ENCODE measurements at places on chromosomes 7 and 10.

DNA sequence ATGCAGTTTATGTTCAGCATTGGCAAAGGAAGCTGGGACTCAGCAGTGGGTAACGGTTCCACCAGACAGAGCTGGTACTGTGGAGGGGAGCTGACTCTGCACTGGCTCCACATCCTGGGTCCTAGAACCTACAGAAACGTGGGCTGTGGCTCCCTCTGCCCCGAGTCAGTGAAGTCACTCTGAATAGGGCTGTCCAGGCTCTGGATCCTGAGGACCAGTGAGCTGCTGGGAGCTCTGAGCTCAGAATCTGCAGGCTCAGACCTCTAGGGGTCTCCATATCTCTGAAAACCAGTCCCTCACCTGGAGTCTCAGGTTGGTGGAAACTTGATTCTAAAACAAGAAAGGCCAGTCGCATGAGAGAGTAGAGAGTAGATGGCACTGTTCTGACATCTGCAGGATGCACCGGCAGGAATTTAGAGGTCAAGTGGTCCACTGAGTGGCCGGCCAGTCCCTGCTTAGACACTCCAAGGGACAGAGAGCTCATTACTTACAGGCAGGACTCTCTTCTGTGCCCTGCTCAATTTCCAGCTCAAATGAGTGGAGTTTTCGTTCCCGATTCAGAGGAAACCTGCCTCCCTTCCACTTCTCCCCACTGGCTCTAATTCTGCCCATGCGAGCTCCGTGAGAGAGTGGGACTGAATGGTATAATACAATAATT lies 18.6 kb downstream of the NPFFR1 start:
- no peak for DNase-seq

DNA sequence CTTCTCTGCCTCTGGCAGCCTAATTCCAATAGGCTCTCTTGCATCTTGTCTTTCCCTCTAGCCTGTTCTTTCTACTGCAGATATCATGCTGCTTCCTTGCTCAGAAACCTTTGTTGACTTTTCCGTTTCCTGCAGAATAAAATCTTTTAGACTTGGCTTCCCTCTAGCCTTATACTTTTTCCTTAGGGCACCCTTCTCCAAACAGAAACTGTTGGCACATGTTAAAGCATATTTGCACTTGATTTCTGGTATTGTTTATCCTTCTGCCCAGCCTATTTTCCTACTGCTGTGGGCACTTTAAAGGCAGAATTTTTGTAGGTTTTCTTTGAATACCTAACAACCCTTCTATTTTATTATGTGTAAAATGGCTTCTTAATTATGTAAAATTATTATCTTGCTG lies 4.6 kb downstream of the GNAI1 start:
- DNase-seq = no peak

DNA sequence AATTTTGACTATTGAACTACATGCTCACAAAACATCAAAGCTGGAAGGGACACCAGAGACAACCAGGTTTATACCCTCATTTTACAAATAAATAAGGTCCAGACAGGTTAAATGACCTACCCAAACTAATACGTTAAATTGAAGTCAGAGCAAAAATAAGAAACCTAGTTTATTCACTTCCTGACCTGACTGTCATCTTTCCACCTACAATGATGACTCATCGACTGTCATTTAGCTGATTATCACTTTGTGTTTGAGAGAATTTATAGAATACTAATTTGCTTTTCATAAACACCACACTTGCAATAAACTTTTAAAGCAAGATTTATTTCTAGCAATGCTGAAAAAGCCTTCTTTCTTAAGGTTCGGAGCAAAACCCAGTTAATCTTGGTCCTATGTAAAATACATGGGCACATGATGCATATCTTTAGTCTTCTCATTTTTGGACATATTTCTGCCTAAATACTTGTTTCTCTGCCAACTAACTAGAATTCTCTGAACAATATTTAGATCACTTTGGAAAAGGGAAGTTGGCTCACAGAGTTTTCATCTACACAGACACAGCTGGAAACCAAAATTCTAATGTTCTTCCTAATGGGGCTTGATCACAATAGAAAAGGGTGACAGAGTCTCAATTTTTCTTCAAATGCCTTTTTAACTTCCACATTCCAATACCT lies 16.7 kb upstream of the LRRN3 start:
- no peak for DNase-seq

GRCh38 chr7:155247479-155248365 lies 50.0 kb upstream of the INSIG1 start:
- no peak for DNase-seq

DNA sequence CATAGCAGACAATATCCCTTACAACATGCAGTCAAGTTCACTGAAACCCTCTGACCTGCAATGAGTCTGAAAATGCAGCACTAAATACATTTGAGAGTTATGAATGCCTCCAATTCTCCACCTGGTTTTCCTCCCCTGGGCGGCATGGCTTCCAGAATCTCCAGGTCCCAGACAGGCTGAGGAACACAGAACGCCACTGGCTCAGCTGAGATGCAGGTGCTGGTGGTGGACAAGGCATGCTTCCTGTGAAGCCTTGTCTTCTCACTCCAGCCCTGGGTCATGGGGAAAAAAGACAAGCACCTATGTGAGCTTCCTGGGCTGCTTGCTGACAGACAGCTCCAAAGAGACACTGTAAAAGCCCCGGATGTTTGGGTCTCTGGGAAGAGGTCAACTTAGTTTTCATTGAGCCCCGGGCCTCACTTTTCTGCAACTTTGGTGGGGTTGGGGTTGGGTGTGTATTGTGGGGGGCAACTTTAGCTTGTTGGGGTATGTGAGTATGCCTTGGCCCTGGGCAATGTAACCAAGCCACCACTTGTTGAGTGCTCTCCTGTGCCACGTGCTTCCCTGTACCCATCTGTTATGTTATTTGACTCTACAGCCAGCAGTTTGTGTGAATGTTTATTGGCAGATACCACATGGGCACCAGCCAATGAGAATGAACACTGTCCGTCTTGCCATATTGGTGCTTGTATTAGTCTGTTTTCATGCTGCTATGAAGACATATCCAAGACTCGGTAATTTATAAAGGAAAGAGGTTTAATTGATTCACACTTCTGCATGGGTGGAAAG lies 127.8 kb downstream of the EMX2 start:
- no peak for DNase-seq

DNA sequence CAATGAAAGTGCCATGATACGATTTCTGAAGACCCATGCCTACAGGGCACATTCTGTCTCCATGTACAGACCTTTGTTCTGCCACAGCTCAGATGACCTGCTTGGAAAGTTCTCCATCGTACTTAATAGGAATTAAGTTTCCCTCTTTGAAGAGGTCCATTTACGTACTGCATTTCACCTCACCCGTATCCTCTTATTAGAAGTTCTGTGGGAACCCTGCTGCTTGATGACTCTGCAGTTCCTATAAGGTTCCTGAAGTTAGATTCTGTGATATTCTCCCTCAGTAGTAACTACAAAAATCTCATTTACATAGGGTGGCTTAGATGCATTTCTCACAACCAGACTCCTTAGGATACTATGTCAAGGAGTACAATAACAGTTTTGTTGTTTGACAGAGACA lies 50.9 kb downstream of the MINDY3 start:
- no peak for DNase-seq

DNA sequence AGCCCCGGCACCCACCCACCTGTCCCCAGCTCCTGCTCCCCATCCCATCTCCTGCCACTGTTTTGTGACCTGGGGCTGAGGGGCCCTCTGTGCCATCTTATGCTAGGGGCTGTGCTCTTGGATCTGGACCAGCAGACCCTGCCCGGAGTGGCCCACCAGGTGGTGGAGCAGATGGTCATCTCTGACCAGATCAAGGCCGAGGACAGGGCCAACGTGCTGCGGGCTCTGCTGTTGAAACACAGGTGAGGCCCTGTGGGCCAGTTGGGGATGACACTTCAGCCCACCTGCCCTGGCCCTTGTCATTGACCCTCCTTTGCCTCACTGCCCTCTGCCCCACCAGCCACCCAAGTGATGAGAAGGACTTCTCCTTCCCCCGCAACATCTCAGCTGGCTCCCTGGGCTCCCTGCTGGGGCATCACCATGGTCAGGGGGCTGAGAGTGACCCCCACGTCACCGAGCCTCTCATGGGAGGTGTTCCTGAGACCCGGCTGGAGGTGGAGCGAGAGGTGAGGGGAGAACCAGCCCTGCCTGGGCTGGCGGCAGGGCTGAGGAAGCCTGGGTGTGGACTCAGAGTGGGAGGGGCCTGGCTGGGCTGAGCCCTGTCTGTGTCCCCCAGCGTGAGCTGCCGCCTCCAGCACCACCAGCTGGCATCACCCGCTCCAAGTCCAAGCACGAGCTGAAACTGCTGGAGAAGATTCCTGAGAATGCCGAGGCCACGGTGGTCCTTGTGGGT lies 10.6 kb downstream of the FASTK start:
- DNase-seq = no peak

Measured in stimulated activated CD4-positive, alpha-beta T cell treated with anti-CD3 and anti-CD28 coated beads, Interleukin-15, amount 100 ng/mL, for 48 hours (primary cell).